Activated CD4-positive, alpha-beta T cell treated with anti-CD3 and anti-CD28 coated beads, Interleukin-2, amount 10 ng/mL, durations not matched to agents 24 days and 14 days (primary cell): ENCODE measurements at places on chromosomes 3 and 15. TPM values are rescaled to one million over a fixed set of nuclear protein-coding genes. Genes with fewer than 3 reads are reported as not detected.

GDPGP1 gene
- 9.9 and 11.9 TPM in 2 replicates for total RNA-seq

FOXB1 gene
- 0.54 and 0.68 TPM in 2 replicates for total RNA-seq

FES gene
- 32.5 and 33.7 TPM in 2 replicates for total RNA-seq

STRC gene
- total RNA-seq, result 0.05 and 0.45 TPM in 2 replicates

GOLGA8T gene
- not detected in 2 replicates for total RNA-seq

TLR9 gene
- 0.17 and 0.42 TPM in 2 replicates for total RNA-seq

GPR87 gene
- 1.0 and 1.4 TPM in 2 replicates for total RNA-seq

SLC22A13 gene
- total RNA-seq, result 0.47 and 0.54 TPM in 2 replicates

NRROS gene
- total RNA-seq, result 38.2 and 39.0 TPM in 2 replicates

PCSK6 gene
- total RNA-seq, result 4.7 and 5.4 TPM in 2 replicates

SLC35G2 gene
- total RNA-seq, result 3.4 and 3.8 TPM in 2 replicates

DNA sequence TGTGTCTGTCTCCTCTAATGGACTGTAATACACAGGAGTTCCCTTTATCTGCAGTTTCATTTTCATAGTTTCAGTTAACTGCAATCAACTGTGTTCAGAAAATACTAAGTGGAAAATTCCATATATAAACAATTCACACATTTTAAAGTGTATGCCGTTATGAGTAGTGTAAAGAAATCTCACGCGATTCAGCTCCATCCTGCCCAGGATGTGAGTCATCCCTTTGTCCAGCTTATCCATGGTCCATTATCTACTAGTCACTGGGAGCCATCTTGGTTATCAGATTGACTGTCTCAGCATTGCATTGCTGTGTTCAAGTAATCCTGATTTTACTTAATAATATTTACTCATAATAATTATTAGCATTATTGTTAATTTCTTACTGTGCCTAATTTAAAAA lies 14.5 kb downstream of the ZPLD1 start:
- DNase-seq, result no peak

GRCh38 chr3:73212683-73213082 lies 151.2 kb downstream of the EBLN2 start:
- DNase-seq, result no peak

GRCh38 chr3:130894130-130894985 lies 474 bp downstream of the ATP2C1 start:
- DNase-seq, result peak; percentile 86

DNA sequence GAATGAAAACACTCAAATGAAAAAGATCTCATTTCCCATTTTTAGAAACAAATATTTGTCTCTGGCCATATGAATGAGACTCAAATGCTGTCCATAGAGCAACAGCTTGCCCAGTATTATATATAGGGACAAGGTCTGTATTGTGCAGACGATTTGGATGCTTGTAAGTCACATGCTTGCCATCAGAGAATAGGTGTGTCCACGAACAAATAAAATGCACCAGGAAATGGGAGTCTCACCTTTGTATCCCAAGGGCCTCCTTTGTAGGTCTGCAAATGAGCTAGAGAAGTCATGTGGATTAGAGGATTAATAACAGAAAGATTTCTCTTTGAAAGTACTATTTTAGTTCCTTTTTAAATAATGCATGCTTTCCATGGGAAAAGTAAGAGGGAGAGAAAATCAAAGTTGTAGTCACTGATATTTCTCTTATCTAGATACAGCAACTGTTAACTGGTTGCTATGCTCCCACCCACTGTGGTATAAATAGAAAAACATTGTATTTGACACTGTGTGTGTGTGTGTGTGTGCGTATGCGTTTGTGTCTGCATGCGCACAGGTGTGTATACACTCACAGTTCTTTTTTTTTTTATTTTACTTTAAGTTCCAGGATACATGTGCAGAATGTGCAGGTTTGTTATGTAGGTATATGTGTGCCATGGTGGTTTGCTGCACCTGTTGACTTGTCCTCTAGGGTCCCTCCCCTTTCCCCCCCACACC lies 383.4 kb upstream of the ARRDC4 start:
- no peak for DNase-seq

DNA sequence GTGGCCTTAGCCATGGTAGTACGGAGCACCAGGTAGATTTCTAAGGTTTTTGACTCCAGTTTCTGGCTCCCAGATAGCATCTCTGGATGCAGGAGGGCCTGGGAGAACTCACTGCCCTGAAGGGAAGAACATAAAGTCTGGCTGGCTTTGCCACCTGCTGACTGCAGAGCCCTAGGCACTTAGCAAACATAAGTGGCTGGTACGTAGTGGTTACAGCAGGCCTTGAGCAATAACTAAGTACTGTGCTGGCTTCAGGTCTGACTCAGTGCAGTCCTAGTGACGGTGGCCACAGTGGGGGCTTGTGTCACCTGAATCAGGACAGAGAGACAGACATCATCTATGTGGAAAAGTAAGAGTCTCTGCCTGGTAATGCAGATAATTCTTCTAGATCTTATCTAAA lies 871.1 kb downstream of the PDCD6IP start:
- DNase-seq, result no peak

GRCh38 chr3:167113035-167113830 lies 266.9 kb downstream of the ZBBX start:
- DNase-seq, result no peak

- no peak for DNase-seq
These were observed 157.3 kb upstream of the UBE2E1 start for GRCh38 chr3:23648326-23648995.

DNA sequence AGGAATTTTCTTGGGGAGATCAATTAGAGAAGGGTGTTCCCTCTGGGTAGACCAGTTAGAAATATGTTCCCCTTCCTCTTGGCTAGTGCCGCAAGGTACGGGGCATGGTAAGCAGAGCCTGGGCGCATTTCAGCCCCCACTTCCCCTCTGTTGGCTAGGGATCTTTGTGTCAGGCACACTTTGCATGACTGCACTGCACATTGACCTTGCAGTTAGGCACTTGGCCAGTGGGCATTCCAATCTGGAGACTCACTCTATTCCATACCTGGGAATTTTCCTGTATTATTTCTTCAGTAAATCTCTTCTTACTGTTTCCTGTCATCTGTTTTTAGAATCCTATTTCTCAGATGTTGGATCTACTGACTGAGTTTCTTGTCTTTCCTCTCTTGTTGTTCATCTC lies 30.0 kb upstream of the CACNA1D start:
- DNase-seq, result no peak

DNA sequence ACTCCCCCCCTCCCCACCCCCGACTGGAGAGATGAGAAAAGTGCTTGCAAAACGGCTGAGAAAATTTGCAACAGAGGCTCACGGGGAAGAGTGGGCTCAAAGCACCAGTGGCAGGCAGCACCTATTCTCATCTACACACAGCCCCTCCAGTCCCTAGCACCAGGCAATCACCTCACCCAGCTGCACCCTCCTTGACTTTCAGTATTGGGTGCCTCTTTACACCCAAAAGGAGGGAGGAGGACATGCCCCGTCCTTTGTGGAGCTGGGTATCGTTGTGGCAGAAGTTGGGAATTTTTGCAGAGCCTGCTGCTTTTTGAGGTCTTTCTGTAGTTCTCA lies 182.8 kb upstream of the TOPAZ1 start:
- DNase-seq, result no peak

DNA sequence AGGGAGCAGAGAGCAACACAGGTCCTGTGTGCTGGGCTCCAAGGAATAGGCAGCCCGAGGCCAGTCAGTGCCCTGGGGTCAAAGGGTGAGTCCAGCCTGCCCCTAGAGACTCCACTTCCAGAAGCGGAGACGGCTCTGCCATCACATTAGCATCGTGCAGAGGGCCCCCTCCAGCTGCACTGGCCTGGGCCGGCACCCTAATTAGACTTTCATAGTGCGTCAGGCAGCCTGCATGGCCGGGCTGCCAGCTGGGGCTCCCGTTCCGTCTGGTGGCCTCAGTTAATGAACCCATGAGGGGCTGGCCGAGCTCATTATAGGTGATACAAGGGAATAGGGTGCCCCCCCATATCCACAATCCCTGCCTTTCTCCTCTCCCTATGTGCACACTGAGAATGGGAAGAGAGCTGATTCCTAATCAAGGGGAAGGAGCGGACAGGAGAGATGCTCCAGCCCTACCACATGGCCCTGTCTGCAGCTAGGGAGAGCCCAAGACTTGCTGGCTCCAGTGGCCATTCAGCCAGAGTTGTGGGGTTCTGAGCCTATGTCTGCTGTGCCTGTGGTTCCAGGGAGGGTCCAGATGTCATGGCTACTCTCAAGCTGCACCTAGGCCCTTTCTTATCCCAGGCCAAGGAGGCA lies 128.0 kb downstream of the SRGAP3 start:
- DNase-seq, result no peak

GRCh38 chr3:37982331-37982730 lies 8.3 kb upstream of the VILL start:
- DNase-seq, result no peak

GRCh38 chr3:122395582-122395981 lies 11.6 kb downstream of the FAM162A start:
- DNase-seq, result no peak

DNA sequence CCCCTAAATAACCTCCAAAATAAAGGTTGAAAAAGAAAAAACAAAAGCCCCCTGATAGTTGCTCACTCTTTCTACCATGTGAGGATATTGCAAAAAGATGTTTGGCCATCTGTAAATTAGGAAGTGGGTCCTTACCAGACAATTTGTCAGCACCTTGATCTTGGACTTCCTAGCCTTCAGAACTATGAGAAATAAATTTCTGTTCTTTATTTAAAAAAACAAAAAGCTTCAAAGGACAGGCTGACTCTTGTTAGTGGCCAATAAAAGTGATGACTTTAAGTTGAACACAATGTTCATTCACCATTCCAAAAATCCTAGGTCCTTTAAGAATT lies 103.5 kb downstream of the CBLB start:
- DNase-seq, result no peak

DNA sequence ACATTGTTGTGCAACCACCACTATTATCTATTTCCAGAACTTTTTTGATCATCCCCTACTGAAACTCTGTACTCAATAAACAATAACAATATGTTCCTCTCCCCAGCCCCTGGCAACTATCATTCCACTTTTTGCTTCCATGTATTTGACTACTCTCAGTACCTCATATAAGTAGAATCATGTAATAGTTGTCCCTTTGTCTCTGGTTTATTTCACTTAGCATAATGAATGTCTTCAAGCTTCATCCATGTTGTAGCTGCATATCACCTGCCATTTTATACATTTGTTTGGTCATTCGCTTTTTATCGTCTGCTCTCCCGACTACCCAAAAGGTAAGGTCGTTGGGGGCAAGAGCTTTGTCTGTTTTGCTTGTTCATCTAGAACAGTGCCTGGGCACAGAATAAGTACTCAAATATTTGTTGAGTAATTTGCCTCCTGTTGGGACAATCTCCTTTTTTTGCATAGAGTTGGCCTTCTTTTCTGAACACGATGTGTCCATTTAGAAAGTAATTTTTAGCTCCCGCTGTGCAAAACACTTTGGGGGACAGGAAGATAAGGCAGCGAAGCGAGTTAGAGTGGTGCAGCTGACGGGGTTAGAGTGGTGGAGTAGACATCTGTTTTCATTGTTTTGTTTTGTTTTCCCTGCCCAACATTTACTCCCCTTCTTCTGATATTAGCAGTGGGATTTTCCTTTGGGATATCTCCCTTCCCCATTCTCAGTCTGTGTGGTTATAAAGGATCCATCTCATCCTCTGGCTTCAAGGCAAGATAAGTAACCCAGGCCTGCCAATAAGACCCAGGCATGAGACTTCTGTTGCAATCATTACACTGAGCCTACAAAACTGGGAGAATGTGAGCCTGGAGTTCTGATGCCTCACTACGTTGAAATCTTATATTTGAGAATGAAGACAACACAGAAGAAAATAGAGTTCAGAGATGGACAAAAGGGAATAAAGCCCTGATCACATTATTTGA lies 83.4 kb upstream of the RNU6-1 start:
- no peak for DNase-seq

DNA sequence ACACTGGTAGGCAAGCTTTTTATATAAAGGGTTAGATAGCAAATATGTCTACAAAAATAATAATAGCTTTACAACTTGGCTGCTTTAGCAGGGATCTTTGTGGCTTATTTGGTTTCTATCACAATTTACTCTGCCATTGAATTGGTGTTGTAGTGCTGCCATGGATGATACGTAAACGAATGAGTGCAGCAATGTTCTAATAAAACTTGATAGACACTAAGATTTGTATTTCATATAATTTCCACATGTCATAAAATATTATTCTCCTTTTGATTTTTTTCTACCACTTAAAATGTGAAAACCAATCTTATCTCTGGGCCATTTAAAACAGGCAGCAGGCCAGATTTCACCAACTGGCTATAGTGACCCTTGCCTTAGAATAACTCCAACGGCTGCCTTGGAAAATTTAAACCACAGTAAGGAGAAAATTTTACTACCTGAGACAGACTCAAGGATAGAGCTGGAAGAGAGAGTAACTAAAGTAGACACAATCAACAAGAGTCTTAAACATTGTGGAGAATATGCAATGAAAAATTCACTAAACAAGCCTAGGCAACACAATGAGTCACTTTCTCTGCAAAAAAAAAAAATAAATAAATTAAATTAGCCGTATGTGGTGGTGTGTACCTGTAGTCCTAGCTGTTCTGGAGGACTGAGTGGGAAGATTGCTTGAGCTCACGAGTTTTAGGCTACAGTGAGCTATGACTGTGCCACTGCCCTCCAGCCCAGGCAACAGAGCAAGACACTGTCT lies 8.1 kb downstream of the NPHP3 start:
- no peak for DNase-seq

DNA sequence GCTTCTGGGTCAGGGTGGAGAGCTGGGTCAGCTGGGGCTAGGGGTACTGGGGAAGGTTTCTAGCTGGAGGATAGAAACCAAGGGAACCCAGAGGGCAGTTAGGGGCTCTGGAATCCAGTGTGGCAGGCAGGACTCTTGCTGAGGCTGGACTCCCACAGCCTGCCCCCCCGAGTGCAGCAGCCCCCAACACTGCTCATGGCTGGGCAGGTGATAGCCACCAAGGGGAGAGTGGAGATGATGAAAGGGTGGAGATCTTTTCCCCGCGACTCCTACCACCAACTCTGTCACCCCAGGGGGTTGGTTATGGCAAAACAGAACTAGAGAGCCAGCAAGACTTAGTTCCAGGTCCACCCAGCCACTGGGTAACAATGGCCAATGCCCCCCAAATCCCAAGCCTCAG lies 16.9 kb upstream of the LINGO1 start:
- no peak for DNase-seq
